ENCODE measurements at places on chromosomes 4 and X.

- no peak for DNase-seq
These were observed 25.0 kb upstream of the HMGB3 start for GRCh38 chrX:150958177-150958576.

- DNase-seq: no peak
These were observed 217.8 kb upstream of the HCCS start for GRCh38 chrX:10893366-10893765.

DNA sequence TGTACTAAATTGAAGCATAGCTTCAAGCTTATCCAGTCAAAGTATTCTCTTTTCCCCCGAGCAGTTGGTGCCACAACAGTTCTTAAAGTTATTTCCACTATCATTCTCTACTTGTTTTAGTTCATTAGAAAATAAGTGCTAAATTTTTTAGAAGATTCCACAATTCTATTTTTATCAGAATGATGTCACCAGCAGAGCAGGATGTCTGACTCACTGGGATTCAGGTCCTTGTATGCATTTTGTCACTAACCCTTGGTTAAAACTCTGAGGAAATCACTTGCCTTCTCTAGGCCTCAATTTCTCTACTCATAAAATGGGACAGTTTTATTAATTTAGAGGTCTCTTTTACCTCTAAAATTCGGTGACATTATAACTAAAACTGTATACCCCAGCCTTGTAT, 3.4 kb downstream of the DDX53 start:
- DNase-seq: no peak

GRCh38 chr4:12791536-12791935, 692.6 kb downstream of the RAB28 start:
- DNase-seq: no peak

GRCh38 chr4:97003715-97004114, 1139.6 kb downstream of the STPG2 start:
- no peak for DNase-seq

- DNase-seq: no peak
These were observed 51.7 kb upstream of the PDLIM3 start for GRCh38 chr4:185587030-185587426.

GRCh38 chr4:23931489-23931830, 41.6 kb upstream of the PPARGC1A start:
- no peak for DNase-seq

GRCh38 chr4:4831825-4832224, 27.6 kb upstream of the MSX1 start:
- DNase-seq: no peak

- peak; percentile 39 for DNase-seq
These were observed 223.4 kb downstream of the BCOR start for GRCh38 chrX:39874202-39874816.

DNA sequence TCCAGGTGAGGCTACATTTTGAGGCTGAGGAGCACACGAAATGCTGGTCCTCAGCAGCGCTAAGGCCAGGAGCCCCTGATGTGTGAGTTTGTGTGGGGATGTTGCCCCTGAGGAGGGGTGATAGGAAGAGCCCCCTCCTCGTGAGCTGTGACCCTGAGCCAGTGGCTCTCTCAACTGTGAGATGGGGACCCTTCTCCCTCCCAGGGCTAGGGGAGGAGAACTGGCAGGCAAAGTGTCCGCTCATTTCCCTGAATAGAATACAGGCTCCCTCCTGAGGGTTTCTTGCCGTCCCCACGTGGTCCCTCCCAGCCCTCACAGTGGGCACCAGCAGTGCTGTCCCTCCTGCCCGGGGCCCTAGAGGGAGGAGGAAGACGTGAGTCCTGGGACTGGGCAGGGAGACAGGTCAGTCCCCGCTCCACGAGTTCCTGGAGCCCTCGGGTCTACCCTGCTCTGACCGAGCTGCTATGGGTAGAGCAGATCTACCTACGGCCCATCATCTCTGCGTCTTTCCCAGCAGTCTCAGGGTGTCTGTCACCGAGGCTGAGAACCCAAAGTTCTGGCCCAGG, 21.0 kb upstream of the TBC1D14 start:
- no peak for DNase-seq

GRCh38 chr4:41679991-41680390, 68.5 kb downstream of the PHOX2B start:
- no peak for DNase-seq

GRCh38 chr4:174910271-174910670, 7.9 kb upstream of the ADAM29 start:
- DNase-seq: no peak

- DNase-seq: no peak
These were observed 31.2 kb upstream of the MCF2 start for GRCh38 chrX:139739138-139739537.

- no peak for DNase-seq
These were observed 11.3 kb downstream of the SCD5 start for GRCh38 chr4:82787342-82787741.

DNA sequence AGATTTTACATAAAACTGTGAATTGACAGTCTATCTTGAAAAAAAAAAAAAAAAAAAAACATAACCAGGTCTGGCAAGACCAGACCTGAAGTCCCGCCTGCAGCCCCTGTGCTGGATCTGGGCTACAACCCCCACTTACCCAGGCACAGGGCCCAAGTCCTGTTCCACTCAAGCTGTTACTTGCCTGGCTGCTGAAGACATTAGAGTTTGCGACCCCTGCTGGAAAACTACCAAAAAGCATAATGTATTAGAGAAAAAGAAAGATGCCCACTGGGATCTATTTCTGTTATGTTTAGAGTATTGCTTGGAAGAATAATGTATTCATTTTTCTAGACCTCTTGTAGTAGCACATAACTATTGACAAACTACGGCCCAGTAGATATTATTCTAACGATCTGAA, 4.7 kb downstream of the HS3ST1 start:
- no peak for DNase-seq

GRCh38 chrX:40117715-40118285, 20.0 kb upstream of the BCOR start:
- no peak for DNase-seq

DNA sequence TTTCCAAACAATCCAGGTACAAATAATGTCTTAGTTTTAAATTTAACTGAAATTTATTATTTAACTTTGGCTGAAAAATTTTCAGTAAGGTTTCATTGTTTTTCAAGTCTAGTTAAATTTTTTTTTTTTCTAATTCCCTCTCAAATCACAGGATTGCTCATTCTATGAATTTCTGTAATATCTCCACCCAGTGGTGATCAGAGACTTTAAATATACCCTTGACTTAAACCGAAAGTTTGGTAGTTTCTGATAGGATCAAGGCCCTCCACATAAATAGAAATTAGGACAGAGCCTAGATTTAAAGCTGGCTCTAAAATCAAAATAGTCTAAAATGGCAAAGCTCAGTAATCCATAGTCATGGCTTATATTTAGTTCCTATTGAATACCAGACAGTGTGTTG, 175.4 kb downstream of the TBCK start:
- DNase-seq: no peak

DNA sequence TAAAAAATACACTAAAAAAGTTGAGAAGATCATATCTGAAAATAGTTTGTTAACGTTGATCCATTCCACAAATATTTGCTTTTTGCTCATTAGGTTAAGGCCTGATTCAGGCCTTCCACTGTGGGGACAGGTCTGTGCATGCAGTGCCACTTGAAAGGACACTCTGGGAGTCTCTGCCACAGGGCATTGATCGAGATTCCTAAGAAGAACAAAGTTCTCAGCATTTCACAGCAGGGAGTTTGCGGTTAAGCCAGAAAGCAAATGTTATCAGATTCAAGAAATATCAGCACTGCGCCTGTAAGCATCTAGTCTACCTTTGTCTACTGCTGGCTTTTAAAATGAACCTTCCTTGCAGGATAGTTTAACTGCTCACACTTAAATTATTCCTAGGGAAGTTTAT, 62.2 kb upstream of the TNIP3 start:
- DNase-seq: no peak

DNA sequence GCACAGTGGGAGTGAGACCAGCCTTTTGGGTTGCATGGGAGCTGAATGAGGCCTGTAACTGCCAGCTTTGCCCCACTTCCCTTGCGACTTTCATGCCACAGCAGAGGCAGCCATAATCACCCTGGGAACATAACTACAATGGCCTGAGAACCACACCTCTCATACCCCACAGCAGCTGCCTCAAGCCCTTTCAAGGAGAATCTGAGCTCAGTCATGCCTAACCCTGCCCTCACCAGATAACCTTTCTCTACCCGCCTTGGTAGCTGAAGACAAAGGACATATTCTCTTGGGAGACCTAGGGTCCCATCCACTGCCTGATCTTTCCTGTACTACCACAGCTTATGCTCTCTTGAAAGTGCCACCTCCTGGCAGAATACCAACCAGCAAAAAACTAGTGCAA, 599.9 kb upstream of the IGFBP7 start:
- no peak for DNase-seq

GRCh38 chr4:91812319-91812718, 491.4 kb upstream of the GRID2 start:
- no peak for DNase-seq

DNA sequence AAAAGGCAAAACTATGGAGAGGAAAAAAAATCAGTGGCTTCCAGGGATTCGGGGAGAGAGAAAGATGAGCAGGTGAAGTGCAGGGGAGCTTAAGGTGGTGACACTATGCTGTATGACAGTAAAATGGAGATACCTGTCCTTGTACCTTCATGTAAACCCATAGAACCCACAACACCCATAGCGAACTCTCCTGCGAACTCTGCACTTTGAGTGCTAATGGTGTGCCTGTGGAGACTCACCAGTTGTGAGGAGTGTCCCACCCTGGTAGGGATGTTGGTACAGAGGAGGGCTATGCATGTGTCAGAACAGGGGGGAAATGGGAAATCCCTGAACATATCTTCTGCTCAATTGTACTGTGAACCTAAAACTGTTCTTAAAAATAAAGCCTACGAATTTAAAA, 42.8 kb downstream of the HMX1 start:
- DNase-seq: no peak

GRCh38 chr4:27128443-27128842, 267.8 kb downstream of the STIM2 start:
- DNase-seq: no peak

DNA sequence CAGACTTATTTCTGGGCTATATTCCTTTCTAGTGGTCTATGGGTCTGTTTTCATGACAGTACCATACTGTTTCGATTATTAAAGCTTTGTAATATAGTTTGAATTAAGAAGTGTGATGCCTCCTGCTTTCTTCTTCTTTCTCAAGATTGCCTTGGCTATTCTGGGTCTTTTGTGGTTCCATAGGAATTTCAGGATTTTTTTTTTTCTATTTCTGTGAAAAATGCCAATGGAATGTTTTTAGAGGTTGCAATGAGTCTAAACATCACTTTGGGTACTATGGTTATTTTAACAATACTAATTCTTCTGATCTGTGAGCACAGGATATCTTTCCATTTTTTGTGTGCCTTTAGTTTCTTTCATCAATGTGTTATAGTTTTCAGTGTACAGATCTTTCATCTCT, 204.3 kb upstream of the HCCS start:
- DNase-seq: no peak

DNA sequence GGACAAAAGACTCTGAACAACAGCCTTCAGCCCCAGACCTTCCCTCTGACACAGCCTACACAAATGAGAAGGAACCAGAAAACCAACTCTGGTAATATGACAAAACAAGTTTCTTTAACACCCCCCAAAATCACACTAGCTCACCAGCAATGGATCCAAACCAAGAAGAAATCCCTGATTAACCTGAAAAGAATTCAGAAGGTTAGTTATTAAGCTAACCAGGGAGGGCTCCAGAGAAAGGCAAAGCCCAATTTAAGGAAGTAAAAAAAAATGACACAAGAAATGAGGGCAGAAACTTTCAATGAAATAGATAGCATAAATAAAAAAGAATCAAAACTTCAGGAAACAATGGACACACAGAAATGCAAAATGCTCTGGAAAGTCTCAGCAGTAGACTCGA, 224.0 kb downstream of the TRIML1 start:
- no peak for DNase-seq

DNA sequence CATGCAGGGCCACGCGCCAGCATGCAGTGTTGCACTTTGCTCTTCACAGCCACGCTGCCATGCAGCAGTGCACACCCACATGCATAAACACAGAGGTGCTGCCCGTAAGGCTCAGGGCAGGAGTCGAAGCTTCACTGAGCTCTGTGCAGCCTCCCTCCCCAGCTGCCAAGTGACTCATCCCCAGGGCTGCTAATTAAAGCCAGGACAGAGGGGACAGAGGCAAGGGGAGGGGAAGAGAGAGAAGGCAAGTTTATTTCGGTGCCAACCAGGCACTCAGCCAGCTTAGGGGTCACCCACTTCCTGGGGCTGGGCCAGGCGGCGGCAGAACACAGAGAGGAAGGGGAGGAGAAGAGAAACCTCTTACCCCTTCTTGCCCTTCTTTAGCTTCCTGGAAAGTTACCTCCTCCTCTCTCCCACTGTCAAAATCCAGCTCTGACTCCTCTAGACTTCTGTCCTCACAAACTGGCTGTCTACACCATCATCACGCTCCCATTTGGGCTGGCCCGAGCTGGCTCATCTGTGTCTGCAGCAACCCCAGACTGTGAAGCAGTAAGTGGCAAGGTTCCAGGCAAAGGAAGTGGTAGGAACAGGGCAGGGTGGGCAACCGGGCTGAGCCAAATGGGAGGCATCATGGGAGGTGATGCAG, 6.2 kb upstream of the IQSEC2 start:
- DNase-seq: no peak

DNA sequence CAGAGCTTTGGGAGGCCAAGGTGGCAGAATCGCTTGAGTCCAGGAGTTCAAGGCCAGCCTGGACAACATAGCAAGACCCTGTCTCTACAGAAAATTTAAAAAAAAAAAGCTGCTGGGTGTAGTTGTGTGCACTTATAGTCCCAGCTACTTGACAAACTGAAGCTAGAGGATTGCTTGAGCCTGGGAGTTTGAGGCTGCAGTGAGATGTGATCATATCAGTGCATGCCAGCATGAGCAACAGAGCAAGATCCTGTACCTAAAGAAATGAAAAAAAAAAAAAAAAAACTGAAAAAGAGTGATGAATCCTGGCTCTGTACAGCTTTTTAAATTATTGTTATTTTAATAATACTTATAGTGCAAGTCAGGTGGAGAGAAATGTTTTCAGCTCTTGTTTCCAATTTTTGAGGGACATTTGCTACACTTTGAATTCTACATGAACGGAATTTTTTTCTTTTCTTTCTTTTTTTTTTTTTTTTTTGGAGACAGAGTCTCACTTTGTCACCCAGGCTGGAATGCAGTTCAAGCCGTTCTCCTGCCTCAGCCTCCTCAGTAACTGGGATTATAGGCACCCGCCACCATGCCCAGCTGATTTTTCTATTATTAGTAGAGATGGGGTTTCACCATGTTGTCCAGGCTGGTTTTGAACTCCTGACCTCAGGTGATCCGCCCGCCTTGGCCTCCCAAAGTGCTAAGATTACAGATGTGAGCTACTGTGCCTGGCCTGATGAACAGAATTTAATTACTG, 215.6 kb downstream of the FSTL5 start:
- no peak for DNase-seq

DNA sequence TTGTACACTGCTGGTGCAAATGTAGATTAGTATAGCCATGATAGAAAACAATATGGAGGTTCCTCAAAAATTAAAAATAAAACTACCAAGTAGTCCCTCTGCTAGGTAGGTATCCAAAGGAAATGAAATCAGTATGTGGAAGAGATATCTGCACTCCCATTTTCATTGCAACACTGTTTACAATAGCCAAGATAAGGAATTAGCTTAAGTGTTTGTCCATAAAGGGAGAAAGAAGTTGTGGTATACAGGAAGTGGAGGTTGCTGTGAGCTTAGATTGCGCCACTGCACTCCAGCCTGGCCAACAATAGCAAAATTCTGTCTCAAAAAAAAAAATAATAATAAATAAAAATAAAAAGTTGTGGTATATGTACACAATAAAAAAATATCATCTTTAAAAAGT, 325.0 kb upstream of the EMCN start:
- no peak for DNase-seq

GRCh38 chrX:154091678-154092077, 5.8 kb downstream of the MECP2 start:
- no peak for DNase-seq

- no peak for DNase-seq
These were observed 20.0 kb downstream of the AMOT start for GRCh38 chrX:112820364-112821268.

All from stimulated activated CD4-positive, alpha-beta T cell treated with anti-CD3 and anti-CD28 coated beads, Interleukin-12 subunit alpha, Interleukin-12 subunit beta, amount 100 ng/mL, for 24 hours (primary cell).